ENCODE measurements at places on chromosomes 12 and 14. TPM values are rescaled to one million over a fixed set of nuclear protein-coding genes. Genes with fewer than 3 reads are reported as not detected.

DNA sequence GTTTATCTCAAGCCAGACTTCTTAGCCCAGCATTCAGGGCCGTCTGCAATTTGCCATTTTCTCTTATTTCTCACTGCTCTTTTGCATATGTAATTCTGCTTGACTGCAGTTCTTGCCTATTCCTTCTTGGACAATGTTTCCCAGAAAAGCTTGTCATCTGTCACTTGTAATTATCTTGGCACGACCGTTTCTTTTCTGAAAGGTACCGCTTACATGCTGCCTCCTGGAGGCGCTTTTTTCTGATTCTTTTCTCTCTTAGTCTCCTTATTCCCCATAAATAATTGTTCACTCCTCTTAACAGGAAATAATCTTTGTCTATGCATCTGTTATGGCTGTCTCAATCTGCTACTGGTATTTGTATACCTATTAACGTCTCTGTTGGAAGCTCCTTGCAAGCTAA is 1.2 kb upstream of the ALDH1L2 start:
- DNase-seq, result no peak

- DNase-seq, result no peak
Observed at GRCh38 chr14:85444635-85445034, 85.3 kb upstream of the FLRT2 start.

LRRK2 gene
- 36.9 TPM for polyA plus RNA-seq

IL23A gene
- 0.58 TPM for polyA plus RNA-seq

DNA sequence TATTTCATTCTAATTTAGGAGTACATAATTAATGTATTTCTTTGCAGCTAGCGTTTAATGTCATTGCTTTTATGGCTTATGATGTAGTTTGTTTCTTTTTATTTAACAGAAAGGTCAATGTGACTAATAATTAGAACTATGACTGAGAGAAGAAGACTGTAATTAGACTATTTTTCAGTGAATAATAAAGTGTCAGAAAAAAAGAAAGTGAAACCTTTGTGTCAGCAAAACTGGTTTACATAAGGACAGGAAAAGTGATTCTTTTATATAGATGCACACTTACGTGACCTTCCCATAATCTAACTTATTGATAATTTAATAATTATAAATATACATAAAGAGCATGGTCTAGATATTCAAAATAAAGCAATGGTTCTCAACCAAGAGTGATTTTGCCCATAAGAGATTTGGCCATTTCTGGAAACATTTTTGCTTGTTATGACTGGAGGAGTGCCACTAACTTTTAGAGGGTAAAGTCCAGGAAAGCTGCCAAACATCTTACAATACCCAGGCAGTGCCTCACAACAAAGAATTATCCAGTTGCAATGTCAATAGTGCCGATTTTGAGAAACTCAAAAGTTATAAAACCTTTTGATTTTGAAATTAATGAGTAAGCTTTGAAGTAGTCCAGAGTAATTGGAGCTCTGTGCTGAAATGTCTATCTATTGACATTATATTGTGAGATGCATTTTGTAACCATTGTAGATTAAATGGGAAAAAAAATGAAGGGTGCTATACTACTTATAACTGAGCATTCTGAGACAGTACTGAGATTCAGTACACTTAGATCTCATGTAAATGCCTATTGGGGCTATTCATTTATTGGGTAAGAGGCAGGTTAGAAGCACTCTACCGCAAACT is 227.1 kb downstream of the C12orf50 start:
- no peak for DNase-seq

AICDA gene
- polyA plus RNA-seq, result 0.39 TPM

DNA sequence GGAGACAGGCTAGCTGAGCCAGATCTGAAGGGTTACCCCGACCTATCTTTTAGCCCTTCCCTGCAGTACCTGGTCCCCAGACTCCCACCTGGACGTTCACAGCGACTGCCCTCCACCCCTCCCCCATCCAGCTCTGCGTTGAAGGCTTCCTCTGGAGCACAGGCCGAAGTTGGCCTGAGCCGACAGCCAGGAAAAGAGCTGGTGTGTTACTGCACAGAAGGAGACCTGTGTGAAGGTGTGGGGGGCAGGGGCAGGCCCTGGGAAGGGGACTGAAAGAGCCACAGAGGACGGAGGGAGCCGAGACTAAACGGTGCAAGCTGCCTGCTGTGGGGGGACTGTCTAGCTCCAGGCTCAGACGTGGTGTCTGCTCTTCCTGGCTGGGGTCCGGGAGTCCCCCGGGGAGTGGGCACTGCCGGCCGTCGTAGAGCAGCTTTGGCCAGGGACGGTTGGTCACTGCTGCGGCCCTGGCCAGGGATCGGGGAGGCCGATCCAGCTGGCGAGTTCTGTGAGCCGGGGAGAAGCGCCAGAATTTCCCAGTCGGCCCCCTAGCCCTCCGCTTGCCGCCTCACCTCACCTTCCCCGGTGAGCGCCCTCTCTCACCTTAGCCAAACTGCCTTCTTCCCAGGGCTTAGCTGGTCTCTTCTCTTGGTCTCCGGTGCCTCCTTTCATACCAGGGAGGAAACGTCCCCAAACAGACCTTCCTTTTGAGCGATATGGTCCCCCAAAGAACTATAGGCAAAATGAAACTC is 899 bp upstream of the COL2A1 start:
- DNase-seq, result no peak

- no peak for DNase-seq
Observed at GRCh38 chr14:21807975-21808374, 134.4 kb upstream of the OR4E1 start.

DNA sequence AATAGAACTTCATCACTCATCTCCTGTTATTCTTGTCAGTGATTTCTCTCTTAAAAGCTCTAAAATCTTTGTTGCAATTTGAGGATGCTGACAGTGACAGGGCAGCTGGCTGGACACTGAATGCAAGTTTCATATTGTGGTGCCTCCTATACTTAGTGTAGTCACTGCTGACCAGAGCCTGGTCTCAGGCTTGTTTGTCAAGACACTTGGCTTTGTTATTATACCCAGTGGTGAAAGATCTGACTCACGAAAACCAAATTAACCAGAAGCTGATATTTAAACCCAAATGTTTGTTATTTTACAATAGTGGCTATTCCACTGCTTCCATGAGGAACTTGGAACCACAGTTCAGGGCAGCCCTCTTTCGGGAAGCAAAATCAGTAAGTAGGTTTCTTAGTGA is 42.8 kb downstream of the RPGRIP1 start:
- DNase-seq, result no peak

- peak; percentile 43 for DNase-seq
Observed at GRCh38 chr12:38138225-38139221, 178.1 kb upstream of the ALG10B start.

KRT73 gene
- polyA plus RNA-seq, result not detected

GRCh38 chr14:68040633-68041369 is 221.2 kb downstream of the RAD51B start:
- no peak for DNase-seq

DNA sequence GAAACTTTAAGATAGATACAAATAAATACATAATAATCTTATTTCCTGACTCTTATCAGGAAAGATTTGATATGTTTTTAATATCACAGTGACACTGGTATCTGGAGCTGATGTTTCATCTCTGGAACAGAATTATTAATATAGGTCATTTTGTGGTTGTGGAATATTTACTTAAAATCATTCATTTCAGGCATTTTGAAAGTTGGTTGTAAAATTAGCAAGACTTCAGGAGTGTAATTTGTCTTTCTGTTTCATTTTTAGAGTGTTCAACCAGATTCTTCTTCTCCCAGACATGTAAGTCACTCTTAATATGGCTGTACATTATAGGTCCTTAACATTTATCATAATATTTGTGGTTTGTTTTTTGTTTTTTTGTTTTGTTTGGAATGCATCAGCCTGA is 115.7 kb downstream of the PCNX1 start:
- DNase-seq, result no peak

MGP gene
- polyA plus RNA-seq, result 54.6 TPM

FAM181A gene
- not detected for polyA plus RNA-seq

MAX gene
- 61.5 TPM for polyA plus RNA-seq

DNA sequence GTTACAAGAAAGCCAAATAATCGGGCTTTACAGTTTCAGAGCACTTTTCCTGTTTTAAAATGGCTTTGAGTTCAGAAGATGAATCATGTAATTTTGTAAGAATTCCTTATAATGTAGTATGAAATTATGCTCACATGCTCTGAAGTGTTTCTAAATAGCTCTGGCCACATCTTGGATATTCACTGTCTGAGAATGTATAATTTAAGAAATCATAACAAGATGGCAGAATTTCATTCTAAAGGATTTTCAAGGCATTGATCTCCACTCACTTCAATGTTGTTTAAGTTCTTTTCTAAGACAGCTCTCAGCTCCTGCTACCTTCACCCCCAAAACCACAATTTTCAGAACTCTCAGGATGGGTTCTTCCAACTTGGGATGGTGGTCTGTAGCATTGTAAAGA is 180.1 kb downstream of the DACT1 start:
- DNase-seq, result no peak

AQP6 gene
- polyA plus RNA-seq, result 16.1 TPM

DNA sequence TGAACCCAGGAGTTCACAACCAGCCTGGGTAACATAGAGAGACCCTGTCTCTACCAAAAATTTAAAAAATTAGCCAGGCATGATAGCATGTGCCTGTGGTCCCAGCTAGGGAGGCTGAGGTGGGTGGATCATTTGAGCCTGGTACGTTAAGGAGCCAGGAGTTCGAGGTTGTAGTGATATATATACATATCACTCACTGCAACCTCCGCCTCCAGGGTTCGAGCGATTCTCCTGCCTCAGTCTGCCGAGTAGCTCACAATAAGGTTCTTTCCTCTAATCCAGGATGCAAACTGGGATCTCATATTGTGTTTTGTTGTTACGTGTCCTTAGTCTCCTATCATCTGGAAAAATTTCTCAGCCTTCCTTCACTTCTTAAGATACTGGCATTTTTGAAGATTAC is 24.0 kb upstream of the GSC start:
- DNase-seq, result no peak

GRCh38 chr12:53074999-53075370 is 4.2 kb downstream of the SPRYD3 start:
- DNase-seq, result no peak

DNA sequence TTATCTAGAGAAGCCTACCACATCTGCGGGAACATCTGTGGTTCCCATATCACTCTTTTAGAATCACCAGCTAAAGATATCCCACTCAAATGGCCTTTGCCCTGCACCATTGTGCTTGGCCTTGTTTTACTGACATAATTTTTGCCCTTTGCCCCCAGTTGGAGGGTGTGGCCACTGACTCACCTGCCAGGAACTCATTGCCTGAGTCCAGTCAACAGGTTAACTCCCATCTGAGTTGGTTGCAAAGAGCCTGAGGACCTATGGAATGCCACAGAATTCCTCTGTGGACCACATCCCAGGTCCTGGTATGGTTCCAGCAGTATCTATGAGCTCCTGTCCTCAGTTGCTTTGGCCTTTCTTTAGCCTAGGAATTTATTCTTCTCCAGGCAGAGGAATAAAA is 55.7 kb upstream of the PTGR2 start:
- no peak for DNase-seq

P3H3 gene
- 24.6 TPM for polyA plus RNA-seq

GRCh38 chr14:98312006-98312405 is 960.0 kb downstream of the BCL11B start:
- DNase-seq, result no peak

DNA sequence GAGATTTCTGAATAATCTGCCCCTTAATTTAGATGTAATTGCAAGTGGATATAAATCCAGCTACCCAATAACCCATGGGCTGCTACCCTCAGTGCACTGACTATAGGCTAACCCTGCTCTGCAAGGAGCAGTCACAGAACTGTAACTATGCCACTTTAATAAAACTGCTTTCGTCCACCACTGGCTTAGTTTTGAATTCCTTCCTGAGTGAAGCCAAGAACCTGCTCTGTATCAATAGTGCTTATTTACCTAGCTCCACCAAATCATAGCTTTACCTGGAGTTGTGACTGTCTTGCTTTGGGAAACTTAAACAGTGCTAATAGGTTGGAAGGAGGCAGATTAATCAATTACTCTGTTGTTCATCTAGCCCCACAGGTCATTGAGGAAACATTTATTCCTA is 1524.4 kb upstream of the SEL1L start:
- no peak for DNase-seq

GLIPR1L2 gene
- 2.9 TPM for polyA plus RNA-seq

SLC2A13 gene
- polyA plus RNA-seq, result 13.4 TPM

GRCh38 chr14:104339829-104340228 is 201.4 kb downstream of the KIF26A start:
- no peak for DNase-seq

GRCh38 chr14:101480747-101481530 is 80.4 kb upstream of the DIO3 start:
- DNase-seq, result no peak

- no peak for DNase-seq
Observed at GRCh38 chr12:8891976-8892375, 22.3 kb upstream of the PHC1 start.

MANSC4 gene
- polyA plus RNA-seq, result 0.24 TPM

SNW1 gene
- 101 TPM for polyA plus RNA-seq

- DNase-seq, result no peak
Observed at GRCh38 chr12:103401421-103401820, 94.3 kb downstream of the C12orf42 start.

All from right renal cortex interstitium (tissue), 3 donors.